ENCODE measurements at places on chromosomes 6 and 20.

- no peak for DNase-seq
Measured at GRCh38 chr6:85250586-85251220, 199.2 kb upstream of the NT5E start.

GRCh38 chr20:45959956-45960630, 11.9 kb downstream of the ZNF335 start:
- DNase-seq: no peak

GRCh38 chr6:6869094-6869493, 238.7 kb upstream of the RREB1 start:
- DNase-seq: no peak

DNA sequence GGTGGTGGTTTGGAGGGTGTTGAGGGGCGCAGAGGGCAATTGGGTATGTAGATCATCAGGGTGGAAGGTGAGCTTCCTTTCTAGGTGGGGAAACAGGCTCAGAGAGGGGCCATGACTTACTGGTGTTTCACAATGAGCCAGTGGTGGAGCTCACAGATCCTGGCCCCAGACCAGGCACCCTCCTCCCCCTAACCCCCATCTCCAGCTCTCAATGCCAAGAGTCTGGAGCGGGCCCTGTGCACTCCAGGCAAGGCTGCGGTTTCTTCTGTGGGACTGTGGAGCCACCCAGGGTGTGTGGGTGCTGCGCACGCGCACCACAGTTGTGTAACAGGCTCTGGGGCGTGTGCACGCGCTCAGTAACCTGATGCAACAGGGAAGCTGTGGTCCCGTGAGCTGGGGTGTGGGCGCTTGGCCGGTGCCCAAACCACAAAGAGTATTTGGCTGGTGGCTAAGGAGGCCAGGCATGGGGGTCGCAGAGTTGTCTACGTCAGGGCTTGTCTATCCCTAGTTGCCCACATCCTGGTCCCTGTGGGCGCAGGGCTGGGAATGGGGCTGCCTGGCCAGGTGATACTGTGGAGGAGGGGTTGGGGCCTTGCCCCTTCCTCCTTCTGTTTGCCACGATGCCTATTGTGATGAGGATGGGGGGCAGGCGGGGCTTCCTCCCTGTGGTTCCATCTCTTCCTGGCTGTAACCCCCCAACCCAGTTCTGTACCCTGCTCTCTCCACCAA, 37.5 kb upstream of the MRPS18A start:
- peak; percentile 92 for DNase-seq

DNA sequence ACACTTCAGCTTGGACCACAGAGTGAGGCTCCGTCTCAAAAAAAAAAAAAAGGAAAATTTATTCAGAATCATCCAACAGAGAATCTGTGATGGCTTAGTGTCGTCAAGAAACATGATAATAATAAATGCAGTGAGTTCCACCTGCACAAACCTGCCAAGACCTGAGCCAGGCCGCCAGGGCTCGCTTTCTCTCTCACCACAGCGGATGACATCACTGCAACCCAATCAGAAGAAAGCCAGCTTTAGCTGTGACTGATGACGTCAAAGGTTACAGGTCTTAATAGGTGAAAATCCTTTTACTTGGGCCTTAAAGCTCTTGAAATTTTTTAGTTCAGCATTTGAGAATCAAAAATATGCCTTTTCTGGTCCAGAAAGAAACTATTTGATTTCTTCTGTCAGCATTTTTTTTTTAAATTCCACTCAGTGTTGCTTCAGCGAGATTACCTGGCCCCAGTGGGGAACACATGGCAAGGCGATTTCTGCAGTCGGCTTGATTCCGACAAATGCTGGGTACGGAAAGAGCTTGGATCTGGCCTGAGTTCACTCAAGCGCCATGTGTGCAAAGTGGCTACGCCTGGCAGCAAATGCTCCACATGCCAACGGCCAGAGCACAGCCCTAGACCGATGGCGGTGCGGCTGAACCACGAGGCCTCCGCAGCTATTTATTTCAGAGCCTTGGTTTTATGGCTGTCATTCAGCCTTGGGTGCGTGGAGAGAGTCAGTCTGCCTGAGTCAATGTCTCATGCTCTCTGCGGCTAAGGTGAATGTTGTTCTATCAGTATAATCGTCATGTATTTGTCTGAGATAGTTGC, 105.7 kb upstream of the QKI start:
- DNase-seq: no peak

- DNase-seq: no peak
Measured at GRCh38 chr6:99498421-99498820, 16.8 kb downstream of the USP45 start.

- no peak for DNase-seq
Measured at GRCh38 chr6:15481390-15482291, 181.2 kb downstream of the DTNBP1 start.

DNA sequence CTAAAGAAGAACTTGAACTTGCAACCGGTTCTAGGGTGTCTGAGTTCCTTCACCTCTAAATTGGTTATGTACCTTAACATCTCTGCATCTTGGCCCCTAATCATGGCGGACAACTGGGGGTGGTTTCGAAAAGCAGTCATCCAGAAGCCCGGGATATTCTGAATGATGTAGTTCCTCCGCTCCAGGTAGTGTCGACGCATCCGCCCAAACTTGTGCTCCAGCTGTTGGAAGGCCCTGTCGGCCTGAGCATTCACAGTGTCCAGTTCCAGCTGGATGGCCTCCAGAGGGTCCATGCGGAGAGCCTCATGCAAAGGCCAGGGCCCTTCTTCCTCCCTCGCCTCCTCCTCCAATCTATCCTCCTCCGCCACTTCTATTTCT, 887 bp downstream of the TSPYL1 start:
- peak; percentile 24 for DNase-seq

GRCh38 chr6:162219266-162219665, 508.3 kb downstream of the PRKN start:
- no peak for DNase-seq

DNA sequence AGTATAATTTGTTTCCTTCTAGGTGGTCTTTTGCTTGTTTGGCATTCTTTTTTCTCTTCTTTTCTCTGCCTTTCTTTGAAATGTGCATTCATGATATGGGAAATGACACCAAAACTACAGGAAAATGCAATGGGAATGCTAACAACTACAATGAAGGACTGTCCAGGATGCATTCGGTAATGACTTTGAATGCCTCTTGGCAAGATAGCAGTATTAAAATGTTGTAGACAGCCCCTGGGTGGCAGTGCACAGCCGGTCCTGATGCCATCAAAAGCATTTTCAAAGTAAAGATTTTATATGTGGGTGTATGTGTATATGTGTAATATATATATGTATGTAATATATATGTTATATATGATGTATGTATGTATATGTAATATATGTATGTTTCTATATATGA, 218.8 kb upstream of the MMS22L start:
- DNase-seq: no peak

GRCh38 chr6:135922174-135922573, 70.7 kb downstream of the PDE7B start:
- peak; percentile 70 for DNase-seq

GRCh38 chr20:37801921-37802320, 101.0 kb upstream of the VSTM2L start:
- no peak for DNase-seq

- DNase-seq: no peak
Measured at GRCh38 chr20:47981222-47981621, 195.9 kb upstream of the SULF2 start.

DNA sequence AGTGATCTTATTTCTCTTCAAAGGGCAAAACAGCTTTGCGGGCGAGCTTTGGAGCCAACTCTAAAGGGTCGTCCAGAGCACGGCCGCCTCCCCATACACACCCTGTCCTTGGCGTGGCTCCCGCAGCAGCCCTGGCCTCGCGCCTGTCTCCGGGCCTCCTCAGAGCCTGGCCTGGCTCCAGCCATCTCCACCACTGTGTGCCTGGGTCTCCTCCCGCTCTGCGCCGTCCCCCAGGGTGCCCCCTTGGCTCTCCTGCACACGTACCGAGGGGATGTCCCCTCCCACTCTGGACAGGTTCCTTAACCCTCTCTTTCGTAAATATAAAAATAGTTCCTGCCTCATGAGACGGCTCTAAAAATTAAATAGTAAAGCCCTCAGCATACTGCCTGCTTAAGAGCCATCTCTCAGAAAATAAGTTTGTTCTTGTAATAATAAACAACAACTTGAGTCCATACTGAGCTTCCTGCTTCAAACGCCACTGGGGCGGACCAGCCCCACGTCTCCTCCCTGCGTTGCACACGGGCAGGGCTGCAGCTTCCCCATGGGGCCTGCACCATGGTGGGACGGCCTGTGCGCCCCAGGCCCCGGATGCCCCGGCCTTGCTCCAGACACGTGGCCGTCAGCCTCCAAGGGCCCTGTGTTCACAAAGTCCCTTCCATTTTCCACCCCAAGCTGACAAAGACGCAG, 226.2 kb downstream of the TTLL2 start:
- no peak for DNase-seq

DNA sequence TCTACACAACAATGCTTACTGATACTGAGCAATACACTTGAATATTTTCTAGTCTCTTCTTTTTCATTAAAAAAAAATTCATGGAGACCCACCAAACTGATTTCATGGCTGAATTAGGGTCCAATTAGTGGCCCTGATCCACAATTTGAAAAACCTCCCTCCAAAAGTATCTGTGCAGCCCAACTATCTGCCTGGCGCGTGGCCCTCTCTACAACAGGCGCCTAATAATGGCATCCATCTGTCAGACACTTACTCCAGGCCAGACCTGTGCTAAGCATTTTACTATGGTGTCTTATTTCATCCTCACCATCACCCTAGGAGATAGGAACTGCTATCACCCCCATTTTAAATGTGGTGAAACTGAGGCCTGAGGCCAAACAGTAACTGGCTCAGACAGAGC, 14.0 kb downstream of the TFEB start:
- DNase-seq: no peak

GRCh38 chr20:54162378-54163009, 11.3 kb downstream of the CYP24A1 start:
- DNase-seq: no peak

DNA sequence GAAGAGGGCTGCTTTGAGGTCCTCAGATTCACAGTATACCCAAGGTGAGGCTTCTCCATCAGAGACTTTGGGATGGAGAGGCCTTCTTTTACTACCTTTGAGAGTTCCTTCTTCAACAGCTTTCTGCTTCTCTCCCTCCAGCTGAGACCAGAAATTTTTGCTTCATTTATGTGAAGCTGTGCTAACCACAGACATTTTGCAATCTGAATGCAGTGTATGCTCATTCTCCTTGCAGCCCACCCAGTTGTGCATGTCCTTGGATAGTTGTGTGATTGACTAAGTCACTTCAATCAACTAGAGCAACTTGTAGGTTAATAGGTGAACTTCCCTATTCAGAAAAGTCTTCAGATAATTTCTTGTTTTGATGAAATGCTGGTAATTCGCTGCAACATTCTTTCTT, 20.1 kb downstream of the DCBLD1 start:
- DNase-seq: no peak

- DNase-seq: no peak
Measured at GRCh38 chr6:137878029-137878428, 11.0 kb downstream of the TNFAIP3 start.

GRCh38 chr20:34110025-34110744, 1.9 kb downstream of the EIF2S2 start:
- DNase-seq: no peak

- DNase-seq: peak; percentile 50
Measured at GRCh38 chr20:2521369-2522305, 12.9 kb upstream of the ZNF343 start.

DNA sequence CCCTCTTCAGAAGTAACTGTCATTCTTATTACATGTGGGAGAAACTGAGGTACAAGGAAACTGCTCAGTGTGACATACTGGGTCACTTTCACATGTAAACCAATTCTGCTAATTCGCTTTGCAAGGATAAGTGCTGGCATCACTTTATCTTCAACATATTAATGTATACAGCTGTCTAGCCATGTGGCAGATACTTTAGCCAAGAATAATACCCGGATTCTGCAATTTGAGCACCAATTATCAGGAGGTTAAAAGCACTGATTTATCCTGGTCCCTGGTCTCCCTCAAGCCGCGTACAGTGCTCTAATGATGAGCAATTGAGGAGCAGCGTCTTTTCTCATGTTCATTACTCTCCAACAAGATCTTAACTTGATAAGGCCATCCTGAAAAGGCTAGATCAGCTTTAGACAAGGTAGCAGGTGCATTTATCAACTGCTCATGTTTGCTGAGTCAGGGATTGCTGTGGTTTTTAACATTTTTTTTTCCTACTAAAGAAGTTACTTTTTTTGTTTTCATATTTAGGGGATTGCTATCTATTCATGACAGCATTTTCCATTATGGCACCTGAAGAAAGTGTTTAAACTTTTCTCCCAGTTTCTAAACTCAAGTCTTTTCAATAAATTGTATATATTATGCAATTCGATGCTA, 1066.3 kb upstream of the MAP3K7 start:
- no peak for DNase-seq

GRCh38 chr6:88823998-88824397, 139.4 kb downstream of the RNGTT start:
- peak; percentile 12 for DNase-seq

DNA sequence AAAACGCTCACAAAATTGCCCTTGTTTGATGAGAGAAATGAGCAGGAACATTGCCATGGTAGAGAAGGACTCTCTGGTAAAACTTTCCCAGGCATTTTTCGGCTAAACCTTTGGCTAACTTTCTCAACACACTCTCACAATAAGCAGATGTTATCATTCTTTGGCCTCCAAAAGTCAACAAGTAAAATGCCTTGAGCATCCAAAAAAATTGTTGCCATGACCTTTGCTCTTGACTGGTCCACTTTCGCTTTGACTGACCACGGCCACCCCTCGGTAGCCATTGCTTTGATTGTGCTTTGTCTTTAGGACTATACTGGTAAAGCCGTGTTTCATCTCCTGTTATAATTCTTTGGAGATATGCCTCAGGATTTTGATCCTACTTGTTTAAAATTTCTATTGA, 41.1 kb upstream of the PREP start:
- no peak for DNase-seq

- no peak for DNase-seq
Measured at GRCh38 chr20:19828232-19828631, 70.2 kb downstream of the RIN2 start.

DNA sequence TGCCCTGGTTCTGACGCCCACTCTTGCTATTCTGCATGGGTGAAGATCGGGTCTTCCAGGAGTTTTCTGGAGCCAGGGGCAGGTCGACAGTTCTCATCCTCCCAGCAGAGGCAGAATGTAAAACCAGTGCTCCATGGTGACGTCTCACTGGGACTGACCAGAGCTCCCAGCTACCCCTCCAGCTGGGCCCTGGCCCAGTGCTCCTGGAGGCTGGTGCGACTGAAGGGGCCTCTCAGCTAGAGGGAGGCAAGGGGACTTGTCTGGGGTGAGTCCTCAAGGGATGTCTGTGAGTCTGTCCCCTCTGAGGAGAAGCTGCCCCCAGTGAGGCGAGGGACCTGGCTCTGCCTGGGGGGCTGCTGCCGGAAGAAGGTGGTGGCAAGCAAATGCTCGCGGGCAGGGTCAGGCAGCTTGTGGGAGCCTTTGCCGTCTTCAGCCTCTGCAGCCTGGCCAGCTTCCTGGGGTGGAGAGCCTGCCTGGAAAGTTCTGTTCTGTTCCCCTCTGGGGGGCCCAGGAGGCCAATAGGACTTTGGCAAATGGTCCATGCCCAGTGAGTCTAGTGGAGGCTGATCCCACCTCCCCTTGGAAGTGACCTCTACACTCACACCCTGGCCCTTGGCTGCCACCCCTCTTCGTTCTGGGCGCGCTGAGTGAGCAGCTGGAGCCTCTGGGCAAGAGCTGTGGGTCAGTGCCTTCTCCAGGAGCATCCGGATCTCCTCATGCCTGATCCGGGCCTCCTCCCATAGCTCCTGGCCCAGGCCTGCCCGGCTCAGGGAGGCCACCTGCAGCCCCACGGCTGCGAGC, 47.5 kb downstream of the KIAA1755 start:
- DNase-seq: no peak

Measured in AG08396 (cell line).